ENCODE measurements at places on chromosomes 16 and 17. TPM values are rescaled to one million over a fixed set of nuclear protein-coding genes. Genes with fewer than 3 reads are reported as not detected.

CLDN6 gene
- total RNA-seq: 793 TPM

MMP28 gene
- total RNA-seq: not detected

TPSD1 gene
- total RNA-seq: not detected

GRCh38 chr17:68450391-68450790, 6.9 kb downstream of the WIPI1 start:
- H3K27me3 ChIP-seq: no peaks in the 10 kb centered on the region
- H3K4me1 ChIP-seq: no peaks in the 10 kb centered on the region
- H3K27ac ChIP-seq: no peak overlapping the region
- no peak for DNase-seq
- H3K4me3 ChIP-seq: no peak overlapping the region
- no peaks in the 10 kb centered on the region for H3K36me3 ChIP-seq

GRCh38 chr16:9970244-9970643, 212.0 kb downstream of the GRIN2A start:
- no peak overlapping the region for H3K4me3 ChIP-seq
- H3K27me3 ChIP-seq: no peaks in the 10 kb centered on the region
- no peaks in the 10 kb centered on the region for H3K36me3 ChIP-seq
